ENCODE measurements at places on chromosomes 7 and 10.
A peak's percentile ranks its signal among the peaks of the same experiment; 100 is the strongest.

DNA sequence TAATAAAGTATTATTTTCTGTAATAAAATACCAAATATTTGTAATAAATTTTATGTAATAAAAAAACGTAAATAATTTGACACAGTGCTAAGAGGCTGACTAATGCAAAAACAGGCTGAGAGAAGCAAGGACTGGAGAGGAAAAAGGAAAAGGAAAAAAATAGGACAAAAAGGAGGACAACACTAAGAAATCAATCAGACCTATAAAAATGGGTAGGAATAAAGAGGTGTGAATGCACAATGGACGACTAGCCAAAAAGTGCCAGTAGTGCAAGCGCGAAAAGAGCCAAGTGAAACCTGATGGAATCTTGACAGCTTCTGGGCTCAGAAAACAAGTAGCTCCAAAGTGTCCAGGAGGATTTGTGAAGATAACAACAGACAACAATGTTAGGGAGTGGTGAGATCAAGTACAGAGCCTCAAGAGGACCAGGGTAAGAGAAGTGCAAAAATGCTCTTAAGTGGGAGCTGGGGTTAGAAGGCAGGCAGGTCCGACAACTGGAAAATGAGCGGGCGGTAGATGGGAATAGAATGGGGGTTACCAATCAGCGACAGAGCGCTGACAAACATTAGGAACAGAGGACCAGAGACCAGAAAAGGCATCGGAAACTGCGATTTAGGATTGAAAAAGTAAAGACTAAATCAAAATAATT lies 1.2 kb downstream of the BRAF start:
- H3K4me1 ChIP-seq = peaks cover 46% of the 10 kb centered on the region
- H3K4me3 ChIP-seq = peak overlapping the region; percentile 89
- H3K36me3 ChIP-seq = no peaks in the 10 kb centered on the region
- no peak for DNase-seq
- H3K27me3 ChIP-seq = no peaks in the 10 kb centered on the region
- peak overlapping the region; percentile 98 for H3K27ac ChIP-seq

DNA sequence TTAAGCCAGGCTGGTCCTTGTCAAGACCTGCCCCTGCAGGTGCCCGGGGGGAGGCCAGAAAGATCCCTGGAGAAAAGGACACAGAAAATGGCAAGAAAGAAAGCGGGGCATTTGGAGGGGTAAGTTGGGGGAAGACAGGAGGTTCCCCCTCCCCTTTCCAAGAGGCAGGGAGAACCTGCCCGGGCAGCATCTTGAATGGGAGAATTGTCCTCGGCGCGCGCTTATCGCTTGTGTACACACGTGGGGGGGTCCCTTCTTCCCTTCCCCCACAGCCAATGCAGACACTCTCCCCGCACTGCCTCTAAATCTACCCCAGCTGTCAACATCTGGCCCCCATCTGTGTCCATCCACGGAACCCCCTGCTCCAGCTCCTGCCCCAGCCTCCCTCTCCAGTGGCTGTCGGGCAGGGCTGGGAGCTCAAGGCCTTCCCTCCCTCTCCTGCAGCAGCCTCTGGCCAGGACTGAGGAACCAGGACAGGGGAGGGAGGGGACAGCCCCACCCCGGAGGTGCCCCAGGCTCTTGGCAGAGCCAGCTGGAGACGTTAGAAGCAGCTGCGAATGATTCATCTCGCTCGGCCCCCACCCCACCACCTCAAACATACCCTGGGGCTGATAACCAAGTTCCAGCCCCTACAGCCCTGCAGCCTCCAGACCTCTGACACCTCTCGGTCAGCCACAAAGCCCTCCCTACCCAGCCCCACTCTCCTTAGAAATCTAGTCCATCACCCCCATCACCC lies 25.3 kb downstream of the EPHB4 start:
- peaks cover 8% of the 10 kb centered on the region for H3K27me3 ChIP-seq
- peaks cover 15% of the 10 kb centered on the region for H3K36me3 ChIP-seq
- DNase-seq = no peak
- H3K4me3 ChIP-seq = no peak overlapping the region
- H3K27ac ChIP-seq = peak overlapping the region; percentile 47
- peaks cover 66% of the 10 kb centered on the region for H3K4me1 ChIP-seq

DNA sequence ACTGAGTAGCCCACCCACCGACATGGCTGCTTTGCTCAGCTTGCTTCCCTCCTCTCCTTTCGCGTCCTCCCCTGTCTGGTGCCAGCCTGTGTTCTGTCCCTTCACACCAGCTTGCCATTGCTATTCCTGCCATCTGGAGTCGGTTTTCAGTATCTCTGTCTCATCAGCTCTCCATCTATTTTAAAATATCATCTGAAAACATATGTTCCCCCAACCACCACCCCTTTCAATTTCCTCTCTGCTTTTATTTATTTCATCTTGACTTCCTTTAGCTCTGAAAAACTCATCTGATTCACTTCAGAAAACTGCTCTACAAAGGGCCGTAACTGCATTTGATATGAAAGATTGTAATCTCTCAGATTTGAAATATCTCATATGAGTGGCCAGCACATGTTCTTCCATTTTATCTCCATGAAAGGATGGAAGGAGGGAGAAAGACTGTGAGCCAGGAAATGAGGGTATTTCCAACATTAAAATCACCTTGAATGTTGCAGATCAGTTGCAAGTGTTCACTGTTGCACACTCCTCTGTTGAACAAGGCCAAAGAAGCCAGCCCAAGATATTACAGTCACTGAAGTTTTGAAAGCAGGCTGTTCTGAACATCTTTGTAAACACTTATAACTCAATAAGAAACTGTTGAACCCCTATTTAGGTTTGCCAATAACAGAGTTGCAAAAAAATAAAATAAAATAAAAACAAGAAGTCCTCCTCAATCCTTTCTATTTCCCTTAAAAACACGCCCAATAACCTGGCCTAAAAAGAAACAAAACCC lies 202.4 kb upstream of the NEBL start:
- H3K4me1 ChIP-seq = no peaks in the 10 kb centered on the region
- H3K27ac ChIP-seq = no peak overlapping the region
- no peaks in the 10 kb centered on the region for H3K27me3 ChIP-seq
- H3K36me3 ChIP-seq = no peaks in the 10 kb centered on the region
- DNase-seq = no peak

- no peaks in the 10 kb centered on the region for H3K36me3 ChIP-seq
- peaks cover 7% of the 10 kb centered on the region for H3K4me1 ChIP-seq
- DNase-seq = no peak
- no peaks in the 10 kb centered on the region for H3K27me3 ChIP-seq
- no peak overlapping the region for H3K4me3 ChIP-seq
- no peak overlapping the region for H3K27ac ChIP-seq
These were observed 70.4 kb downstream of the HERPUD2 start for GRCh38 chr7:35624299-35625186.

DNA sequence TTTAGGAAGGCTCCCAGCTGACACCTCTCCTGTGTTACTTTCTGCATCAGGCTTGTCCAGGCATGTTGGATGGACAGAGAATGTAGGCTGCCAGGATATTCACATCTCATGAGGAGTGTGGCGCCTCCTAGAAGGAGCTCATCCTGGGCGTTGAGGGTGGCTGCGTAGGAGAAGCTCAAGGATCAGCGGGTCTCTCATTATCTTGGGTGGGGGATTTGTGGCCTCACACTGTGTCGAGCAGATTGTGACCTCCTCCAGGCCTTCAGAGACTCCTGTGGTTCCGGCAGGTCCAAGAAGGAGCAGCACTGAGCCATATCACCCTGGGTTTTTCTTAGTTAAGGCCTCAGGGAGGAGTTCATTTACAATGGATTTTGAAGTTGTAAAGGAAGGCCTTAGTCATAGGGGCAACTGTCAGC lies 8.7 kb upstream of the COBL start:
- no peak for DNase-seq
- no peaks in the 10 kb centered on the region for H3K36me3 ChIP-seq
- H3K27ac ChIP-seq = no peak overlapping the region
- no peak overlapping the region for H3K4me3 ChIP-seq

DNA sequence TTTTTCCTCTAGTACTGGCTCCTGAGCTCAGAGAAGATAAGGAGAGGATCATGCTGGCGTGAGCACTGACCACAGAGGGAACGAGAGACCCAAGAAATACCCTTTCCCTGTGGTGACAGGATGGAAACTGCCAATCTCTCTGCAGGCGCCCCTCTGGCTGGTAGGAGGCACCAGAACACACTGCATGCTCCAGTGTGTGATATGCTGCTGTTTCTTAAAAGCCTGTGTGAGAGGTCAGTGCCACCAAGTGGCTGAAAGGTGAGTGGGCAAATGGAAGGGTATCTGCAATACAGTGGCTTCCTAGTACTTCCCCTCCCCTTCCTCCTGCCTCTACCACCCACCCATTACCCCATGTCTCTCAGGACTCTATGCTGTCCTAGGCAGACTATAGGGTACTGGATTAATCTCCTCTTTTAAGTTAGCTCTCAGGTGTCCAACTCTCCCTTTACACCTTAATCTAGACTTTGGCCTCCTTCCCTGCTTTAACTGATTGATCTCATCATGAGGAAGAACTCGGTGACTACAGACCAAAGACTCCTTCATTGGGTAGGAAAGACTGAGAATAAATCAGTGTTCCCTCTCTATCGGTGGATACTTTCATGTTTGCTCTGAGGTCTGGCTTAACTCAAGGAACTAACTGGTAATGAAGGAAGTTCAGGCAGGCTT lies 283.6 kb downstream of the ADRA2A start:
- H3K36me3 ChIP-seq = no peaks in the 10 kb centered on the region
- H3K4me1 ChIP-seq = no peaks in the 10 kb centered on the region
- no peaks in the 10 kb centered on the region for H3K27me3 ChIP-seq
- no peak overlapping the region for H3K27ac ChIP-seq
- H3K4me3 ChIP-seq = no peak overlapping the region
- peak; percentile 70 for DNase-seq

DNA sequence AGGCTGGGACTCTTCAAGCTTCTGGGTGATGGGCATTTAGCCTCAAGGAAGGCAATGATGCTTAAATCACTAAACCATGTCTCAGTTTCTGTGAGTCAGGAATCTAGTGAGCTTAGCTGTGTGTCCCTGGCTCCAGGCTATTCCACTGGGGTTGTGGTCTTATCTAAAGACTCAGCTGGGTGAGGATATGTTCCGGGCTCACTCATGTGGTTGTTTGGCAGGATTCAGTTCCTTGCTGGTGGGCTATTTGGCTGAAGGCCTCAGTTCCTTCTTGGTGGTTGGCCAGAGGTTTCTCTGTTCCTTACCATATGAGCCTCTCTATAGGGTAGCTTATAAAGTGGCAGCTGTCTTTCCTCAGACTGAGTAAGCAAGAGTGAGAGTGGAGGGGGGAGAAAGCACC lies 12.0 kb downstream of the EVX1 start:
- H3K27ac ChIP-seq = no peak overlapping the region
- peaks cover 11% of the 10 kb centered on the region for H3K4me1 ChIP-seq
- DNase-seq = no peak

DNA sequence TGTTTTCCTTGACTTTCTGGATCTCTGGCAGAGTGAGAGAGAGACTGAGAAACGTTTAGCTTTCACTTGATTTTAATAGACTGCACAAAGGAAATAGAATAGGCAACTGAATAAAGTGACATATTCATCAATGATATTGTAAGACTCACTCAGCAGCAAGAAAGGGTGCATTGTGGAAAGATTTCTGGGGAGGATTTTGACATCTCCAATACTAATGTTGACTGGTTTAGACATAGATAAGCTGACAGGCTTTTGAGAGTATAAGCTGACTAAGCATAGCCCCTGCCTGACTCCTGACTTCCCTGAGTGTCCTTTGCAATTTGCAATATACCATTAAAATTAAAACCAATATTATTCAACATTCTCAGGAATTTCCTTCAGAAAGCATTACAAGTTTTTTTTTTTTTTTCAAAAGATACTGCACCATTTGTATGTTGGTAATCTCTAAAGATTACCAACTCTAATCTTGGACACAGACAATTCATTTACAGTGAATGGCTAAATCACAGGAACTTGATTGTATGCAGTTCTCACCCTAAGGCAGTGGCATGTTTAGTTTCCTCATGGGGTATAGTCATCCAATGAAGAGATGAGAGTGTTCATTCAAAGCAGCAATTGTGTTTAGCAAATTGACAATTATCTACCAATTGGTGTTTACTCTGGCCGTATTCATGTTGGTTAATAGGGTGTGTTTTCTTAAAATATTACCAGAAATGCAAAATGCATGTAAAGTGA lies 325.6 kb downstream of the SORCS3 start:
- no peaks in the 10 kb centered on the region for H3K36me3 ChIP-seq
- no peaks in the 10 kb centered on the region for H3K27me3 ChIP-seq
- H3K27ac ChIP-seq = no peak overlapping the region
- H3K4me3 ChIP-seq = no peak overlapping the region
- H3K4me1 ChIP-seq = no peaks in the 10 kb centered on the region

DNA sequence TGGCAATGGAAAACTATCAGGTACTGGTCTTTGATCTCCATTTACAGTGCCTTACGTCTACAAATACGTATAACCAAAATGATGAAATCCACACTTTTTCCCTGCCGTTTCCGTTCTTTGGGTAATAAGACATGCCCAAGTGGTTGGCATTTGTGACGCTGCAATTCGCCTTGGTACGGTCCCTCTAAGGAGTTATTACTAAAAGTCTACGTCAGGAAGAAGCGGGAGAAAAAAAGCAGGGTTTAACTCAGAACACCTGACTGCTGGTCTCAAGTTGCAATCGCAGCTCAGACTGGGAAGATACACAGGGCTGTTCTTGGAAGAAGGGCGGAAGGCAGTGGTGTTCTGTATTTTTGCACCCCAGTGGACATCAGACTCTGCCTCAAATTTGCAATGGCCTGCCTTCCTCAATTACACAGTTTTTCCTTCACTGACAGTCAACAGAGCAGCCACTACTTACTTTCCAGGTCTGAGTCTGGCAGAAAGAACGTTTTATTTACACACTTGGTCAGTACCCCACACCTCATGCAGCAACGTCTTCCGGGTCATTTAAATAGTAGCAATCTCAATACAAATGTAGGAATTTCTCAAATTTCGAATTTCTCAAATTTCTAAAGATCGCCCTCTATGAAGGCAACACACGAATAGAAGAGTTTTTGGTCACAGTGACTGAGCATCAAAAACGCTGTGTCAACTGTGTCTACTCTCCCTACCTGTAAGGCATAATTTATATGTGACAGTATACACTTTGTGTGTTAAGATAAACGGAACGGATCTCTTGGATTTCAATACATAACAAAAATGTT lies 2.1 kb downstream of the BAIAP2L1 start:
- peaks cover 12% of the 10 kb centered on the region for H3K4me1 ChIP-seq
- H3K27me3 ChIP-seq = peaks cover 69% of the 10 kb centered on the region
- H3K4me3 ChIP-seq = no peak overlapping the region
- H3K36me3 ChIP-seq = no peaks in the 10 kb centered on the region

GRCh38 chr10:14173706-14174594 lies 156.8 kb downstream of the FRMD4A start:
- no peak overlapping the region for H3K27ac ChIP-seq
- peaks cover 39% of the 10 kb centered on the region for H3K27me3 ChIP-seq

DNA sequence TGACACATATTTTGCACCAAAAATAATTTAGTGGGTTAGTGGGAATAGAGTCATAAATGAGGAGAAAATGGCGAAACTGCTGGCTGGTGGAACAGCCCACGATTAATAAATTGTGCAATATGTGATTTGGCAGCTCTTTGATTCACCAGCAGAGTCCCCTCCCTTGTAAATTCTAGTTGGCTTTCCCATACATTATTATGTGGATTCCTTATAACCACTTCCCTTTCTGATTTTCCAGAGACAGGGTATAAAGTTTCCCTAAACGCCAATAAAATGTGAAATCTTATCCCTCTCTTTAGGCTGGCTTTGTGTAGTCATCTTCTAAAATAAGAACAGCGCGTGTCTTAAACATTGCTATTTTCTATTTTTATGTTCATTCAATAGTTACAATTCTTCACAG lies 149.4 kb upstream of the FERD3L start:
- no peak for DNase-seq
- no peaks in the 10 kb centered on the region for H3K27me3 ChIP-seq

- peaks cover 8% of the 10 kb centered on the region for H3K4me1 ChIP-seq
- H3K27me3 ChIP-seq = no peaks in the 10 kb centered on the region
- H3K27ac ChIP-seq = peak overlapping the region; percentile 23
- H3K4me3 ChIP-seq = no peak overlapping the region
- no peak for DNase-seq
These were observed 6.7 kb upstream of the SMNDC1 start for GRCh38 chr10:110311357-110311949.
